ENCODE measurements at places on chromosomes 4 and X.

GRCh38 chr4:85642356-85643100, 167.6 kb downstream of the ARHGAP24 start:
- DNase-seq, result no peak

DNA sequence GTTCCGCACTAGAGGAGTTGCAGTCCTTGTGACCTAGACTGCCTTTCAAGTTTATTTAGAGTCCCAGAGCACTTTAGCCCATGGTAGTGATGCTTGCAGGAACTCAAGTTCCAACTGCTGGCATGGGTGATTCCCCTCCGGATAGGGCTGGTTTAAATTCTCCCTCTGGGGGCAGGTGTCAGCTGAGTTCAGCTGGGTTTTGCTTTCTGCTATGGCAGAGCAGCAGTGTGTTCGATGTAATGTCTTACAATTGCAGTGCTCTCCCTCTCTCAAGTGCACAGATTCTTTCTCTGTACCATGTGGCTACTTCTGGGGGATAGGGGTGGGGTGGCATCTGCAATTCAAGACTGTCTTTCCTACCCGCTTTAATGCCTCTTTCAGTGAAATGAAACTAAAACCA, 164.8 kb upstream of the ZIC3 start:
- DNase-seq, result no peak

GRCh38 chr4:26342328-26343037, 21.7 kb downstream of the RBPJ start:
- DNase-seq, result no peak

DNA sequence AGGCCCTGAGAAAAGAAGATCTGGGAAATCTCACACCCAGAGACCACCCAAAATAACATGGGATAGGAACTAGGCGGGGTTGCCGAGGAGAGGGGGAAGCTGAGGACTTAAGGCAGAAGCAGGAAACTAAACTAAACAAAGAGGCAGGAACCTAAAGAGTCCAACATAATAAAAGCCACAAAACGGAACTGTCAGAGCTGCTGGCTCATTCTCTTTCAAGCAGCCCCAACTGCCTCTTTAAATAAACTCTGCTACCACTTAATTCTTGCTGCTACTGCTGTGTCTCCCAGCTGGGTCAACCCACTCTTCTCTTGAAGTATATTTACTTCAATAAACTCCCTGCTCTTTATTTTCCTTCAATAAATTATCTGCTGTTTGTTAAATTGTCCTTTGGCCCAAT, 44.5 kb downstream of the MAGEB16 start:
- DNase-seq, result no peak

DNA sequence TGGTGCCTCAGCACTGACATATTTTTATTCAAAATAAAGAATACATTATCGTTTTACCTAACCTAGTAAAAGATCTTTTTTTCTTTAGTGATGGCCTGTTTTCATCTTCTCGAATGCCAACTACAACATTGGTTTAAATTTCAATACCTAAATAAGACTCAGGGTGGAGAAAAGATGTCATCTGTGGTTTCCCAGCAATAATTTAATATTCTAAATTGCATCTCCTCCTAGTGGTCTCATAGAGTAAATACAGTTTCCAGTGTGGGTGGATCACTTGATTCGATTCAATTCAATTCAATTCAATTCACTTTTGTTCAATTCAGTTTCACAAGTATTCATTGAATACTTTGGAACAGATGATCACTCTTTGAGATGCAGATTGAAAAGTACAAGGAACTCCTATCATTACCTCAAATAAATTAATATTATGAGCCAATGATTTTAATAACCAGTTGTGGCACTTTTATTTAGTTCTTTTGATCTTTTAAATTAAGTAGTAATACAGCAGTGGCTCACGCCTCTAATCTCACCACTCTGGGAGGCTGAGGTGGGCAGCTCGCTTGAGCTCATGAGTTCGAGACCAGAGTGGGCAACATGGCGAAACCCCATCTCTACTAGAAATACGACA, 427.2 kb downstream of the FAT4 start:
- DNase-seq, result no peak

- no peak for DNase-seq
Measured at GRCh38 chr4:85391589-85392410, 83.2 kb upstream of the ARHGAP24 start.

DNA sequence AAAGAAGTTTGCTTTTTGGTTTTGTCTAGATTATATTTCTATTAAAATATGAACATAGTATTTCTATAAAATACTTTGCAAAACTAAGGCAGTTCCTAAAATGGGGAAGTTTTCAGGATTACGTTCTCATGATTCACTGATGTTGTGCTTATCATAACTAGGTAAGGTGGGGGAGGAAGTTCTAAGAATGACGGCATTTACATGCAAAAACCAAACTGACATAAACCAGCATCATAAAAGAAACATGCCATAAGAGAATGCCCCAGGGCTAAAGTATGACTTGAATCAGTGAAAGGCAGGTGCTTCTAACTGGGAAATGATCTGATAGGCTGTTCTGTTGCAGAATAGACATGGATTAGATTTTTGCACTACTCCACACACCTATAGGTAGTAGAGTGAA, 204.7 kb upstream of the JADE1 start:
- DNase-seq, result no peak

DNA sequence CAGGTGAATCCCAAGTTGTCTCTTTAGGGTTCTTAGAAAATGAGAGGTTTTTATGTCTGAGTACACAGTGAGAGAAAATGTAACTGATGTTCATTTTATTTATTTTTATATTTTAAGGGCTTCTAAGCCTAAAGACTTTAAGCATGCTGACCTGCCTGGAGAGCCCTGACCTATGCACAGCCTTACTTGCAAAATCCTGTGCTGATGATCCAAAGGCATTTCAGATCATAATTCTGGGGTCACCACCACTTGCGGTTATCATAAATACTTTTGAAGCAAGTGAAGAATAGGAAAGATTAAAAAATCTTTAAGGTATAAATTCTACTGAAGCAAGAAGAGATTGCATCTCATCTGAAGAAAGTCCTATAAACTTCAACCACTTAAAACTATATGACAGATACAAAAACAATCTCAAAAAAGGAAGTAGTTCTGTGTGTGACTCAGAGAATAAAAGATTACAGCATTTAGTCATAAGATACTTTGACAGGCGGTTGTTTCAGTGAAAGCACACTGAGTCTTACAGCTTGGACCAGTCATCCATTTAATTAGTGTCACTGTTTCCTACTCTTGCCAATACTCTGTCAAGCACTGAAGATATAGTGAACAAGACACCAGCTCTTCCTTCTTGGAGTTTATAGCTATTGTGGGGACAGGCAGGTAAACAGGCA, 245.2 kb upstream of the DIPK2B start:
- DNase-seq, result no peak

DNA sequence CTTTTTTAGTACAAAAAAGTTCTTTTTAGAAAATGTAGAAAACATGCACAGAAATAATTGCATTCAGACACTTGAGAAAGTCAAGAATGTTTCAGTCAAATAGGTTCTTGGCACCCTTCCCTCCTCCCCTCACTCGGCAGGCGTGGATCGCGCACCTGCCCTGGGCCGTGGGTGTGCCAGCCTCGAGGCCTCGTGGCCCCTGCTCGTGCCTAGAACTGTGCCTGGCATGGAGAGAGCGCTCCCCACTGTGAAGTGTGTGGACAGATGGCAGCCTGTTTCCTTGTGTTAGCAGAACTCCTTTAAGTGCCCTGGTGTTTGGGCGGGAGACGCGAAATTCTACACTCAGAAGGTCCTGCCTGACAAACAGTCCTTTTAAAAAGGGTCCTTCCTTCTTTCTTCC, 14.7 kb downstream of the RGS12 start:
- no peak for DNase-seq

DNA sequence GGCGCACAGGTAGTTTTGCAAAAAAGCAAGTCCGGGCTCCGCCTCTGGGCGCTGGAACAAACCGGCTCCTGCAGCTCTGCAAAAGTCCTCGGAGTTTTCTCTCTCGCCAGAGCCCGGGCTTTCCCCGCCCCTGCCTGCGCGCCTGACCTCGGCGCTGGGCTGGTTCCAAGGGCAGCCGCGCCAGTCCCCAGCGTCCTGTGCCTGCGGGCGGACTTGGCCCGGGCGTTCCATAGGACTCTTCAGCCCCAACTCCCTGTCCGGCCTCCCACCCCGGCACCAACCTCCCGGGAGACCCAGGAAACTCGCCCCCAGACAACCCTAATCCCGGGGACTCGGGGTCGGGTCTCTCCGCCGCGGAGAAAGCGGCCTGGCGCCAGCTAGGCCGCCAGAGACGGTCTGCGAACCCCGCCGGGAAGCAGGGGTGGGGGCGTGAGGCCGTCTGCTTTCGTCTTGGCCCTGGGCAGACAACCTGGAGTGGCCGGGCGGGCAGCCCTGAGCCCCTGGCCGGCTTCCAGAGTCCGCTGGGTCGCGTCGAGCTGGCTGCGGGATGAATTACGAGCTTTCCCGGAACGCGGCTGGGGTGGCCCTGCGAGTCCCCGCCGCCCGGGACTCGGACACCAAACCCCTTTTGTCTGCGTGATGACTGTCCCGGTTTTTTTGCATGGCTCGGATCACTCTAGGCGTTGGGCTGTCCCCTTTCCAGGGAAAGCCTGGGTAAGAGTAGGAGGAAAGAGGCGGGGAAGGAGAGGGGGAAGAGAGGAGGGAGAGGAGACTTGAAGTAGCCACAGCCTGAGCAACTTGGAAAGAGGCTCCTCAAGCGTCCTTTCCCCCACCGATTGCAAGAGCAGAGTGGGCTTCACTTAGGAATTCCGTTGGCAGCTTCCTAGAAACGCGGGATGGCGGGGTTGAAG, 916 bp downstream of the MXRA5 start:
- DNase-seq, result no peak

DNA sequence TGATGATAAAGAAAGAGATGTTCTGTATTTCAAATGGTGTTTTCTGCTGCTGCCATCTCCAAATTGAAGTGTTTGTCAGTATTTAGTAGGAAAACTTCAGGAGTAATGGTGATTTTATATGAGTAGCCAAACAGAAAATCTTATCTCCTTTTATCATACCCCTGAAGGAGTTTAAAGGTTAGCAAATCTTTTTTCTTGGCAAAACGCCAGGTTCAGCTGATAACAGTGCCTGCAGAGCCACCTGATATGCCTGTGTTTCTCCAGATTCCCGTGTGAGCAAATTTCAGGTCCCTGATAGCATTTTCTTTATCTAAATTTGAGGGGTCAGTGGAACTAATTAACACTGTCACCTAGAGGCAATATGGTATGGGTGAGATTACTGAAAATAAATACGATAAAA, 65.8 kb upstream of the ETNPPL start:
- DNase-seq, result no peak

DNA sequence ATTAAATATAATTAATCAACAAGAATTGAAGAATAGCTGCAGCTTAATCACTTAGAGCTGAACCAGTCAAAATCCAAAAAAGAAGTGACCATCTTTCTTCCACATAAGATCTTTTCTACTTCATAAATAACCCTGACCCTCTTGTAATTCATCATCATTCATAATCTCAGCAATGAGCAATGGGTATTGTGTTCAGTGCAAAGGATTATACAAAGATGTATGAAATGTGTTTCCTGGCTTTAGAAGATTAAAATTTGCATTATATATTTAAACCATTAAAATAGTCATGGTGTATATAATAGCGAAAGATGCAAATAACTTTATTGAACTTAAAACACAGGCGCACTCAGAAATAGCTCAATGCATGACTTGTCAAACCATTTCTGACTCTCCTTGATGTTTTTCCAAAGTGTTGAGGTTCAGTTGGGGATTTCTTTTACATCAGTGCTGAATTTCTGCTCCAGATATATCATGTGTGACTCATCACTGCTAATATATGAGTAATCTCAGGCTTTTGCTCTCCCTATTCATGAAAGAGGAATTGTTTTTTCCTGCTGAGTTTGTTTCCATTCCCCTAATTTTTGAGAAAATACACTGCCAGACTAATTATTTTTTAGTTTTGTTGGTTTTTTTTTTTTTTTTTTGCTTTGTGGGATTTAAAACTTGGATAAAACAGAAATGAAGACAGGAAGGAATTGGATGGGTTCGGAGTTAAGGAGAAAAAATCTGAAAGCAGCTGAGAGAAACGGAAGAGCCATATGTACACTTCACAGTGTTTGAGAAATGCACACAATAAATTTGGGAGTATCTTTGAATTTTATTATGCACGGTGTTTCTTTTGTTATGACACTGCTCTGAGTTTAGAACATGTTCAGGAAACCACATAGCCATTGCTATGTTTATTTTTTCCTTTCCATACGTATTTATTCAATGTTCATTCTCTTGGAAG, 290.1 kb upstream of the PCDH7 start:
- no peak for DNase-seq

- DNase-seq, result no peak
Measured at GRCh38 chr4:153471698-153472093, 5.5 kb downstream of the TMEM131L start.

- no peak for DNase-seq
Measured at GRCh38 chr4:144189121-144189520, 48.6 kb upstream of the GYPA start.

DNA sequence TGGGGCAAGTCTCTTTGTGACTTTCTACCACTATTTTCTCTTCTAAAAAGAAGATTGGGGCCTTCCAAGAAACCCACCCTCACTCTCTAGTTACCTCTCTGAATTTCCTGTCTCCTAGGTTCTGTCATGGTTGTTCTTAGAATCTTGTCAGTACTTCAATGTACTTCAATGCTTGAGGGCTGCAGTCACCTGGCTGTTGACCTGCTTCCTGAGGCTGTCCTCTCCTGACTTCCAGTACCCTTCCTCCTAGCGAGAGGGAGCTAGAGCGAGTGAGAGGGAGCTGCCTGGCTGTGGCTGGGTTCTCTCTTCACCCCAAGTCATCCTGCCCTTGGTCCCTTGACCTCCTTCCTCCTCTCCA, 17.7 kb downstream of the CD99L2 start:
- DNase-seq, result no peak

DNA sequence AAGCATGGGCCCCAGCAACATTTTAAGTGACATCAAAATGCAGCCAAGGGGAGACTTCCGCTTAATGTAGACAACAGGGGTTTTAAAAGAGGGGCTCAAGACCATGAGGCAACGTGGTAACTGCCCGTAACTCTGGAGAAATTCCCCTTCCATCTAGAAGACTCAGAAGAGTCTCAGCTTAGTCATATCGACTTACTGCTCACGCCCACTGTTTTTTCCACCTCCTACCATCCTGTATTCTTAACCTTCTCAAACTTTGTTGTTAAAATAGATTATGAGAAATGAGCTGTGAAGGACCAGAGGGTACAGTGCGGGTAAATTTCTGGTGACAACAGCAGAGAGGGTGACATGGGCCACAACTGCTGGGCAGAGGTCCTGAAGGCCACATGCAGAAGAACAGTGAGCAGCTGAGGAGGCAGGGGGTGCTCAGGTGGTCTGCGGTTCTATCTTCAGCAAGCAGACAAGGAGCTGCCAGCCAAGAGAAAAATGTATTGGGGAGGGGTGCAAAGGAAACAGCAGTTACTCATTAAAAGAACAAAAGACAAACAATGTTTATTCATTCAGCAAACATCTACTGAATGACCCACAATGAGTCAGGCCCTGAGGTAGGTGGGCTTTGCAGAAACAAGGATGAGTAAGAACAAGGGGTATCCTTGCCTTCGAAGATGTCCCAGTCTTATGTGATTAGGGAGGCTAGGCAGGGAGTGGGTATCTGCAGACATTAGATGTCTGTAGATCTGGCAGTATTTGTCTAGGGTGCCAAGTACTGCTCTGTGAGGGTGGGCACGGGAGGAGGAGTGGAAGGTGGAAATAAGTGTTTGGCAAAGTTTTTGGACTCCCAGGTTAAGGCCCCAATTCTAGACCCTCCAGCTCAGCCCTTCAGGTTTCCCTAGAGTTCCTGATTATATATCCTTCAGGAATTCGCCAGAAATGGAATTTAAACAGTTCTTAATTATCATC, 175.3 kb downstream of the TSPAN5 start:
- no peak for DNase-seq

Data from NCI-H1048 (cell line).